ENCODE measurements at places on chromosomes 2 and 18.
A peak's percentile ranks its signal among the peaks of the same experiment; 100 is the strongest.

DNA sequence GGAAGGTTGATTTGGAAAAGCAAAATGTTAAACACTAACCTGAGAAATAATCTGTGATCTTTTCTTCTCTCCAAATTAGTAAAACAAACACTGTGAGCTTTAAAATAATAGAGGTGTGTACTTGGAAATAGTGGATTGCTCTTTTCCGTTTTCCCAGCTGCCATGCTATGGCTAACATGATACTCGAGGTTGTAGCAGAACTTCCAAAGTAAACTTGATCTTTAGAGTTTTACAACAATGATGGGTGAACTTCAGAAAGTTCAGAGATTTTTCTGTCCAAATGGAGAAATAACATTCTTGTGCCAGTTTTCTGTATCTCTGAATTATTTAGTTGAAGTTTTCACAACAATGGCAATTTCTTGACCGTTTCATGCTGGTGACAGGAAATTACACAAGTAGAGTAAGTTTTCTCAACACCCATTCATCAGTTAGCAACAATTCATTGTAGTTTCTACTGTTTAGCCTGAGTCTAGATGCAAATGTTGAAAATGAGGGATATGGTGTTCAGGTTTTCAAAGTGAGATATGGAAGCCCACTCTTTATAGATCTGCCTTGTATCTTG, 135.3 kb upstream of the CTAGE1 start:
- no peak for DNase-seq

- DNase-seq = peak; percentile 49
Measured at GRCh38 chr2:239231231-239232194, 169.3 kb downstream of the HDAC4 start.

DNA sequence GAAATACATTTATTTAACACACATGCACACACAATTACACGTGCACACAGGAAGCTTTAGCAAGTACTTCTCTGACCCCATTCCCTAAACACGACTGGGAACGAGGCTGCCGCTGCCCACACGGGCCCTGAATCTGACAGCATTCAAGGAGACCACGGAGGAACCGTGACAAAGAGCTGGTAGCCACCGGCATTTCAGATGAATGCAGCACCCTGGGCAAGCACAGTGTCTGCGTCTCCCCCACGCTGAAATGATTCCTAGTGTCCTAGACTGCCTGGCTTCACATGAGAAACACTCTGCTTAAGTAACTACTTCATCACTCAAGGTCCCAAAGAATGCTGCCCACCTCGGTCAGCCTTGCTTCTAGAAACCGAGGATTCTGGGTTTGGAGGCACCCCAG, 95.0 kb downstream of the HDAC4 start:
- DNase-seq = no peak

DNA sequence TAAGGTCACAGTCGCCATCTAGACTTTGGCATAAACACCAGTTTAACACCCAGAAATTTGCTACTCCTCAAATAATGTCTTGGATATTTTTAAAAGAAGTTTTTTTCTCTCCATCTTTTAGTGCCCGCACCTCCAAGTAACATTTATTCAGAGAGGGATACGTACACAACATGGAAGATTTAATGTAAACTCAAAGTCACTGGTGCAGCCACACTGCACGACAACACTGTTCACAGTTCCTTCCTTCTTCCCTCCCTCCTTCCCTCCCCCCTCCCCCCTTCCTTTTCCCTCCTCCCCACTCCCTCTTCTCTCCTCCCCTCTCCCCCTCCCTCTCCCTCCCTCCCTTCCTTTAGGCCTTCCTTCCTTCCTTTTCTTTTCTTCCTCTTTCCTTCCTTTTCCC, 56.5 kb downstream of the NPPC start:
- DNase-seq = no peak

DNA sequence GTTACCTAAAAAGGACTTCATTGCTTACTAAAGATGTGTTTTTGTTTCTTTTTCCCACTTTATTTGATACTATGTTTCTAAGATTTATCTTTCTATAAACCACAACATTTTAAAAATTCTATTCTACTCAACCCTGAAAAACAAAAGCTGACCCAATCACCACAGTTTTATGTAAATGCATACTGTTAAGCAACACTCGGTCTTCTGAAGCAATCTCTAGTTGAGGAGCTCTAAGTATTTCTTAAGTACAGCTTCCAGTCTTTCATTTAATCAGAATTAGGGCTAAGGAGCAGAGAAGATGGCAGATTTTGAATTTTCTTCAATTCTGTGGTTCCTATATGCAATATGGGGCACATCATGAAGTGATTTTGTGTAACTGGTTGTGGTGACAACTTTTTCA, 72.2 kb upstream of the SLC4A10 start:
- no peak for DNase-seq

- DNase-seq = no peak
Measured at GRCh38 chr2:197596766-197597165, 78.6 kb downstream of the RFTN2 start.

GRCh38 chr2:231720292-231720986, 12.1 kb downstream of the PTMA start:
- DNase-seq = no peak

GRCh38 chr18:45565280-45565970, 49.9 kb upstream of the SLC14A2 start:
- no peak for DNase-seq

DNA sequence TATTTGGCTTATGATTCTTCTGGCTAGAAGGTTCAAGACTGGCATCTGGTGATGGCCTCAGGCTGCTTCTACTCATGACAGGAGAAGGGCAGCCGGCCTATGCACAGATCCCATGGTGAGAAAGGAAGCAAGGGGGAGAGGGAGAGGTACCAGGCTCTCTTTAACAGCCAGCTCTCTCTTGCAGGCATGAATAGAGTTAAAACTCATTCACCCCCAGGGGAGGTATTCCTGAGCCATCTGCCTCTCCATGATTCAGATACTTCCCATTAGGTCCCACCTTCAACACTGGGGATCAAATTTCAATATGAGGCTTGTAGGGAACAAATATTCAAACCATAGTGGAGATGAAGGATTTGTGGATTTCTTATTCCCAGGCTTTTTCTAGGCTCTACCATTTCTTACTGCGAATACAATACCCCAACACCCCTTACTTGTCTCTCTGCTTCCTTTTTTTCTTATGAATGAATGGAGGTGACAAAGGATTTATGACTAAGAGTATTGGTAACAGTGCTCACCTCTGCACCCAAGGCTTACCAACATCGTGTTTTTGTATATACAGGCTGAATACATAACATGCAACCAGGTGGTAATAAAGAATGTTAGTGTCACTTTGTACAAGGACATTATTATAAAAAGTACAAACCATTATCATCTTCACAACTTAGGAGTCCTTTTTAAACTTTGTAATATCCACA, 454.6 kb upstream of the TRIB2 start:
- no peak for DNase-seq

DNA sequence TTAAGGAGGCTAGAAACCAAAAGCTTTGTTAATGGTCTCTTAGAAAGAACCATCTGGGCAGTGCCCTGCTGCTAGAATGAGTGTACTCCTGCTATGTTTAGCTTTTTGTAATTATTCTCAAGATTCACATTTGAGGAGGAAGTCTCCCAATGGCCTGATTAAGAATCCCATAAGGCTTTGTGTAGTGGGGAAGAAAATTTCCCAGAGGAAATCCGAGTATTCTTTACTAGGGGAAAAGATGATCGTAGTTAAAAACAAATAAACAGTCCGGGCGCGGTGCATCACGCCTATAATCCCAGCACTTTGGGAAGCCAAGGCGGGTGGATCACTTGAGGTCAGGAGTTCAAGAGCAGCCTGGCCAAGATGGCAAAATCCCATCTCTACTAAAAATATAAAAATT, 117.9 kb downstream of the PTRHD1 start:
- DNase-seq = no peak

Measured in DMS79 treated with DMSO at 0.1 percent for 48 hours (cell line).